DMS 273 treated with DMSO at 0.1 percent for 48 hours (cell line): ENCODE measurements at places on chromosomes 6 and 20.

DNA sequence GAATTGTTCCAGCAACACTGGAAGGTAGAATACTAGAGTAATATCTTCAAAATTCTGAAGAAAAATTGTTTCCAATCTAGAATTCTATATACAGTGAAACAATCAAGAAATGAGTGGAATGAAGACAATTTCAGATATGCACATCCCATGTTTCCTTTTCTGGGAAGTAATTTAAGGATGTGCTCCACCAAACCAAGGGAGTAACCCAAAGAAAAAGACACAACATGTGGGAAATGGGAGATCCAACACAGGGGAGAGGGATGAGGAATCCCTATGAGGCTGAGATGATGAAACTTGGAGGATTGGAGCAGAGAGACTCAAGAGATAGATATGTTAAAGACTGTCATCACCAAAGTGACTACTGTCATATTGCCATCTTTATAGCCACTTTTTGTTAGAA is 9.8 kb upstream of the RNF24 start:
- no peak for DNase-seq

DNA sequence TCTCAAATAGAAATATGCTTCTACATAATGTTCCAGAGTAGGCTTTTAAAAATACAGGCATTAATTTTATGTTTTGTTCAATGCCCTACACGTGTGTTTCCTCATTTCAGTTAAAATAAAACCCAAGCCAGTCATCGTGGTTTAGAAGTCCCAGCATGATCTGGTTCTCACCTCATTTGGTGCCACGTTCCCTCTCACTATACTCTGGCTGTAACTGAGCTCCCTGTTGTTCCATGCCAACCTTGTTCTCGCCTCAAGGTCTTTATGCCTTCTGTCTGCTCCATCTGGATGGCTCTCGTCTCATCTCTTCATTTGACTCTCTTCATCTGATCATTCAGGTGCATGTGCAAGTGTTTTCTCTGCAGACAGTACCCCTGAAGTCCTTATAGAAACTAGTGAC is 32.6 kb downstream of the HDGFL1 start:
- DNase-seq, result no peak

DNA sequence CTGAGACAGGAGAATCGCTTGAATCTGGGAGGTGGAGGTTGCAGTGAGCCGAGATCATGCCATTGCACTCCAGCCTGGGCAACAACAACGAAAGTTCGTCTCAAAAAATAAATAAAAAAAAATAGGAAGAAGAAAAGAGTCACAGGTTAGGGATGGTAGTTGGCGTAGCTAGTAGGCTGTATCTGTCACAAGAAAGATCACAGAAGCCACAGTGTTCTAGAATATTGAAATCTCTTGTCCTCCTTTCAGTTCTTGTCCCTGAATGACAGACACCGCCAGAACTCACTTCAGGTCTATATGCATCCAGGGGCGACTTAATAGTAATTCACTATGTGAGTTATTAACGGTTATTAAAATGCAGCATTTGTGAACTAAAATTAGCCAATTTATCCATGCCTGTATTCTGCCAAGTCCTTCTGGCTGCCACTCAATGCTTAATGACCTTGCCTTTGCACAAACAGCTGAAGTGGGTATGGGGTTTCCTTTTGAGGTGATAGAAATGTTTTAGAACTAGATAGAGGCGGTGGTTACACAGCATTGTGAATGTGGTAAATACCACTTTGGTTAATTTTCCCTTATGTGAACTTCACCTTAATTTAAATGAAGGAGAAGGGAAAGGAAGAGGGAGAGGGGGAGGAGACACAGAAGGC is 41.3 kb upstream of the ZMYND8 start:
- no peak for DNase-seq

DNA sequence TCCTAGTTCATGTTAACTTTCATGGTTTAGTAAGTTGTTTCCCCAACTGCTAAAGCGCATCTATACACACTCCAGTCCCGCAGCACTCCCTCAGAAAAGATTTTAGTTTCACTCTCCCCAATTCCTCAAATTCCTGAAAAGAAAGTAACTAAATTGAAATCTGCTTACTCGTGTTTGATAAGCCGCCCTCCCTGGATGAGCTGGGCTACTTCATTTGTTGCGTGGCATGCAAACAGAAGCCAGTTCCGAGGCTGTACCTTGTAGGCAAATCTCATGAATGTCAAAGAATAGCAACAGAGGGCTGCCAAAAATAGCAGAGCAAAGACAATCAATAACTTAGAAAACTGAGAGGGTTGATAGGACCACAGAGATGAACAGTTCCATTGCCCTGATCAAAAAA is 16.9 kb downstream of the MPC1 start:
- no peak for DNase-seq

DNA sequence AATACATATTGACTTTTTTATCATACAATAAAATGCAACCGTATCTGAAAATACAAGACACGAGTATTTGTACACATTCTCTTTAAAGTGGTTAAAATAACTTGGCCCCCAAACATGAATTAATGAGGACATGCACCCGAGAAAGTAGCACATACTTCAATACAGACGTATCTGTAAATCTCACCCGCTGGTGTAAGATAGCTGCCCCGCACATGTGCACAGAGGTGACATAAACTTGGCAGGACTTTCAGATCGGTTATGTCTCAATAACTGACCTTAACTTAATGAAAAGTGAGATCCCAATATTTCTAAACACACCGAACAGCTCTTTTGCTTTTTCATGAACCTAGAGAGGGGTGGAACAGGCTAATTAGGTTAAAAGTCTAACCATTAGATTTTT is 91.5 kb upstream of the RPS6KA2 start:
- no peak for DNase-seq

DNA sequence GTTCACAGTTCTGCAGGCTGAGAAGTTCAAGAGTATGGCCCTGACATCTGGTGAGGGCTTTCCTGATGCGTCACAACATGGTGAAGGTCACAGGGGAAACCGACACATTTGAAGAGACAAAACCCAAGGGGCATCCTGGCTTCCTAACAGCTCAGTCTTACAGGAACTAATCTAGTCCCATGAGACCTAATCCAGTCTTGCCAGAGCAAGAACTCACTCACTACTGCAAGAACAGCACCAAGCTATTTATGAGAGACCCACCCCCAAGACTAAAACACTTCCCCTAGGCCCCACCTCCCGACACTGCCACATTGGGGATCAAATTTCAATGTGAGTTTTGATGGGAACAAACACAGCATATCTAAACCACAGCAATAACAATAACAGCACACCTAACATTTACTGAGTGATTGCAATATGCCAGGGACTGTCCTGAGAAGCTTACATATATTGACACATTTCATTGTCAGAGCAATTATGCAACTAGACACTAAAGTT is 46.6 kb downstream of the TPBG start:
- no peak for DNase-seq

DNA sequence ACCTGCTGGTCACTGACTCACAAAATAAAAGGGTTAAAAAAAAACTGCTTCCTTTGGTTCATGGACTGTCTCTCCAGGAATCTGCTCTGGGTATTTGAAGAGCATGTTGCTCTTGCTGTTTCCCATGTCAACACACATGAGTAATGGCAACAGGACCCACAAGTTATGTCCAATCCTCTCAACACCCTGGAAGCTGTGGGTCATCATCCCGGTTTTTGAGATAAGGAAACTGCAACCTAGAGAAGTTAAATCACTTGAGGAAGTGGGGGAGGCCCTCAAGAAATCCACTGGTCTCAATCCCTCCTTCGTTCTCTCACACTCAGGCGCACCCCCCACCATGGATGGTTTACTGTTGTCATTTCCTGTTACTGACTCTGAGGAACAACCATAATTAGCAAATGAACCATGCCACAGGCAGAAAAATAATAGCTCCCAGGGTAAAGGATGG is 12.4 kb downstream of the MAP1LC3A start:
- no peak for DNase-seq

DNA sequence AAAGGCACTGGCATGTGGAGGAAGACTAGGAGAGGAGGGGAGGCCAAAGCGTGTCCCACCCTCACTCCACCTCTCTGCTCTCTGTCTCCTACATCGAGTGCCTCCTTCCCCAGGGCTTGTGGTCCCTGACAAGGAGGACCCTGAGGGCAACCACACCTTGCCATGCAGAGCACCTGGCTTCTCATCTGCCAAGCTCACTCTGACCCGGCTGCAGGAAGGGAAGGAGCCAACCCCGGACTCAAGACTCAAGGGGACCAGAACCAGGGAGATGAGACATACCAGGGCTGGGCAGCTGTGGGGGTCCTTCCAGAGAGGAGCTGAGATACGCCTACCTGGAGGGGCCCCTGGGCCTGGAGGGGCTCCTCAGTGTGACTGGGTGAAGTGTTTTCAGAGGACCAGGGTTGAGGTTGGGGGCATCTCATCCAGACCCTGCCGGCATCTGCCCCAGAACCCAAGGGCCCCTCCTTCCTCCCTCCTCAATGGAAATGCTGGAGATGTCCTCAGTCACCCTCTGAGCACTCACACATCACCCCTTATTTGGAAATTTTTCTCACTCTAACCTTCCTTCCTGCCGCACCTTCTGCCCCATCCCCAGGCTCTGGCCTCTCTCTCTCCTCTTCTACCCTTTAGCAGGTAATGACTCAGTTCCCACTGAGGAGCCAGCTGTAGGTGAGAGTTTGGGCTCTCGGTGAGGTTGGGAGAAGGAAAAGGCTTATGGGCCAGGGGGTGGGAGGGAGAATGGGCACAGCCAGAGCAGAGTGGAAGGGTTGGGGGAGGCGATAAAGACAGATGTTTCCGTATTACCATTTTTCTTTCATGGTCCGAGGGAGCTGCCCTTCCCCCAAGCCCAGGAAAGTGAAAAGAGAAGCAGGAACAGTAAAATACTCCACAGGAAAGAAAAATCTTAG is 32.0 kb upstream of the POU5F1 start:
- no peak for DNase-seq

DNA sequence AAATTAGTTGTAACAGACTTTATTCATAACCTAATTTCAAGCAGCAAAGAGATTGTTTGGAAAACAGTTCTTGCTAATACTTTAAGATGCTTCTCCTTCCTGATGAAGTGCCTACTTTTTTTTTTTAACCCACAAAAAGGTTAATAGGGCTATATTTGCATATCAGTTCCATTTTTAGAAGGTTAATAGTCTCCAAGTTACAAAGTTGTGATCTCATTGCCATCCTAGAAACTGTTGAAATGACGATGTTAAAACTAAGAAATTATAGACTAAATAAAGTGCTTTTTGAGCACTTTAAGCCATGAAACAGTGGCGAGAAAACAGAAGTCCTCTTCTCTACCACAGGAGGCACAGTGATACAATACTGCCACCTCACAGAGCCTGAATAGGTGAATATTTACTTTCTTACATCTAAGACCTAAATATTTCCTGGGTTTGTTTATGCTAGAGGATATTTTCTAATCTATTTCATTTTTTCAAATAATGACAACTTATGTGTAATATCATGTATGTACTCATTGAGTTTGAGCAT is 5.3 kb downstream of the RNF144B start:
- no peak for DNase-seq

DNA sequence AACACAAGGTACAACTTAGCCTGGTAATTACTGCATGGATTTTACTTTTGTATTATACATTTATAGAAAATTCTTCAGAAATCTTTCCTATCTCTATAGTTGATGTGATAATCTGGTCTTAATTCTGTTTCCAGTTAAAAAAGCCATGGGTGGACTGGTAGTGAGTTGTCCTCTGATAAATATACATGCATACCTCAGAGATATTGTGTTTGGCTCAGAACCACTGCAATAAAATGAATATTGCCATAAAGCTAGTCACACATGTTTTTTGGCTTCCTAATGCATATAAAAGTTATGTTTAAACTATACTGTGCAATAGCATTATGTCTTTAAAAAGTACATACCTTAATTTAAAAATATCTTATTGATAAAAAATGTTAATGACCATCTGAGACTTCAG is 708.6 kb upstream of the MARCKS start:
- DNase-seq, result no peak

- no peak for DNase-seq
Observed at GRCh38 chr20:36308353-36308752, 2.2 kb downstream of the DLGAP4 start.

- no peak for DNase-seq
Observed at GRCh38 chr6:33777398-33778388, 11.2 kb downstream of the LEMD2 start.

GRCh38 chr20:25287631-25288290 is 39.9 kb downstream of the PYGB start:
- DNase-seq, result no peak

- no peak for DNase-seq
Observed at GRCh38 chr20:36051318-36052116, 83.1 kb downstream of the CNBD2 start.

DNA sequence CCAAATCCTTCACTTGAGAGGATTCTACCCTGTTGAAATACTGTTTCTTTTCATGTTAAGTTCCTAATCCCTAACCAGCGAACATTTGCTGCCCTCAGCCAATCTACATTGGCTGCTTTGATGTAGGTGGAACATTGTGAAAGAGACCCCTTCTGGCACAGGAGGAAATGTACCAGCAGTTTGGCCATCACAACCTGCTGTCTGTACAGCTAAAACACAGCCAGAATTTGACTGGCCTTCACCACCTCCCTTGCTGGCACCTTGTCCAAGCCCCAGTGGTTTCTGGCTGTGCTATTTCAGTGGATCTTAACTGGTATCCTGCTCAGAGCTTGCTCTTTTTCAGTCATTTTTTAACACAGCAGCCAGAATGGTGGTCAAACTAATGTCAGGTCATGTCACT is 202.1 kb upstream of the EPHA7 start:
- no peak for DNase-seq

DNA sequence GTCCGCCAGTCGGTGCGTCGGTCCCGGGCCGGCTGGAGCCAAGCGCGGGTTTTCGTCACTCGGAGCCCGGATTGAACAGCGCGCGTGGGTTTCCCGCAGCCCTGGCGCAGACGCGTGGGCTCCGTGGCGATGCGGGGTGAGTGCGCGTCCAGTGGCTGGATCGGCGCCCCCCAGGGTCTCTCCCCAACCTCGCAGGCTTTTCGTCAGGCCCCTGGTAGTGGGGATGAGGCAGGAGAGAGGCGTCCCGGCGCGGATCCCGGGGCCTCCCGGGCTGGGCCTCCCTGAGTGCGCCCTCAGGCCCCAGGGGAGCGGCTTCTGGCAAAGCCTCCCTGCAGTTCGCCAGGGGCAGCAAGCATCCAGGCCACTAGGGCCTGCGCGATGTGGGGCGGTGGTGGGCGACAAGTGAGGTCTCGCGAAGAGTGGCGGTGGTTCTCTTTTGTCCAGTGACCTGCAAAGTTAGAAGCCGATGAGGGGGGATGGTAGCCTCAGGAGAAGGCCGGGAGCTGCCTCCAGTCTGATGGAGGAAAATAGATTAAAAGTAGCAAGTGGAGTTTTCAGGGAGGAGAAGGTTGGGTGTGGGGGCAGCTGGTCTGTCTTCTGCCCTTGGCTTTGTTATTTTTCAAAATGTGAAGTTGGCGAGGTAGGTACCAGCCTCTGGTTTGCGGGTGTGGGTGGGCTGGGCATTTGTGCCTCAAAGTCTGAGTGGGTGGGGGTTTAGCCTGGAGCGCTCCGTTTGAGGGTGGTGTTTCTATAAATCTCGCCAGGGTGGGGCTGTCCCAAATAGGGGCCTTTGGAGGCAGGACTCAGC is 1.6 kb downstream of the TOX2 start:
- no peak for DNase-seq
